ENCODE measurements at places on chromosomes 1 and 21. TPM values are rescaled to one million over a fixed set of nuclear protein-coding genes. Genes with fewer than 3 reads are reported as not detected.

GRCh38 chr1:236351875-236352573 is 42.1 kb upstream of the EDARADD start:
- no peak for DNase-seq

DNA sequence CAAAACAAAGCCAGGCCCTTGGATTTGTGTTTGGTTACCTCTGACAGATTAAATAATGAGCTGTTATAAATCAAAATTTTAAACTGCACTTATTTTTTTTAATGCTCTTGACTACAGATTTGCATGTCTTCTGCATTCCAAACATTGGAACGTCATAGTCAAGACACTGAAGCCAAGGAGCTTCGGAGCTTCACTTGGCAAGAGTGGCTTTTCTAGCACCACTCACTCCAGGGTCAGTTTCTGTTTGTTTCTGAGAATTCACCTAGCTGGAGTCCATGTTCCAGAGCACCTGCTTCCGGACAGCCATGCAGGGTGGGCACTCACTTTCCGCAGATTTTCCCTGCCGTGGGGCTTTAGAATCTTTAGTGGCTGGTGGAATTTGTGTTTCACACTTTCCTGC is 202.9 kb downstream of the ZP4 start:
- no peak for DNase-seq

DNA sequence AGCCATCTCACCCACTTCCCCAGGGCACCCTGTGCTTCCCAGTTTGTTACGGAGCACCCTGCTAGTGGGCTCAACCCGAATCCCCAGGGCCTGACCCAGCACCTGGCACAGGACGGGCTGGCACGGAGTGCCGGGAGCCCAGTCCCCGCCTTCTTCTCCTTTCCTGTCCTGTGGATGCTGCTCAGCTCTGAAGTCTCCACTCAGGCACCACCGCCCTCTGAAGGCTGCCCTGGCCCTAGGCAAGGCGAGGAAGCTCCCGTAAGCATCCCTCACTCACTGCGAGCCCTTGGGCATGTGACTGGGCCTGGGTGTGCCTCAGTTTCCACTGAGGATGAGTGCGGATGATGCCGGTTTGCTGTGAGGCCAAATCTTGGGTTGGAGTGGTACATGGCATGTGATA is 21.8 kb downstream of the SLC1A7 start:
- DNase-seq, result no peak

DNA sequence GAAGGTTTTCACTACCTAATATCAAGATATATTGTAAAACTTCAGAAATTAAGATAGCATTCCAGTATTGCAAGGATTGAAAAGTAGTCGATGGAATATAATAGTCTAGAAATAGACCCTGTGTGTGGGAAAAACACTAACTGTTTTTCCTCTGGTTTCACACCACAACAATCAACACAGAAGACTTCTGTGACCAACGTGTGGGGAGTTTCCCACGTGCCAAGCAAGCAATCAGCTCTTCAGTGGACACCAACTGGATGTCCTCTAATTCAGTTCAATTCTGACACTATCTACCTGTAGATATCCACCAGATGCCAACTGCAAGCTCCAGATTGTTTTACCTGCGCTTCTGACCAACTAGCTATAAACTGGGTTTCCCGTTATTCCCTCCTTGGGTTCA is 12.1 kb downstream of the CD244 start:
- no peak for DNase-seq

- no peak for DNase-seq
Observed at GRCh38 chr21:35314857-35315582, 265.9 kb upstream of the RUNX1 start.

GRCh38 chr1:101520302-101520701 is 283.5 kb downstream of the S1PR1 start:
- DNase-seq, result no peak

DNA sequence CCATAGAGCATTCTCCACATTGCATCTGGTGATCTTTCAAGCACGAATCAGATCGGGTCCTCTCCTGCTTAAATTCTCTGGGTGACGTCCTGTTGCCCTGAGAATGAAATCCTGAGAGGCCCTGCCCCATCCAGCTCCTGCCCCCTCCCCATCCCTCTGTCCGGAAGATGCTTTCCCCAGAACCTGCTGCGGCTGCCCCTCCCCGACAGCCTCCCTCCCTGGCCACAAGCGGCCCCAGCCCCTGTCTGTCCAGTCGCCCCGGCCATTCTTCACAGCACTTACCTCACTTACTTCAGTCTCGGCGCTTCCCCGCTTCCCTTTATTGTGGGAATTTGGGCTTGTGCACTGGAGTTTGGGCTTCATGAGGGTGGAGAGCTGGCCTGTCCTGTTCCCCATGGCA is 40.3 kb downstream of the TAS1R2 start:
- DNase-seq, result no peak

GRCh38 chr1:116390195-116390594 is 17.2 kb downstream of the ATP1A1 start:
- DNase-seq, result no peak

GRCh38 chr1:3590951-3591865 is 20.1 kb downstream of the MEGF6 start:
- no peak for DNase-seq

DNA sequence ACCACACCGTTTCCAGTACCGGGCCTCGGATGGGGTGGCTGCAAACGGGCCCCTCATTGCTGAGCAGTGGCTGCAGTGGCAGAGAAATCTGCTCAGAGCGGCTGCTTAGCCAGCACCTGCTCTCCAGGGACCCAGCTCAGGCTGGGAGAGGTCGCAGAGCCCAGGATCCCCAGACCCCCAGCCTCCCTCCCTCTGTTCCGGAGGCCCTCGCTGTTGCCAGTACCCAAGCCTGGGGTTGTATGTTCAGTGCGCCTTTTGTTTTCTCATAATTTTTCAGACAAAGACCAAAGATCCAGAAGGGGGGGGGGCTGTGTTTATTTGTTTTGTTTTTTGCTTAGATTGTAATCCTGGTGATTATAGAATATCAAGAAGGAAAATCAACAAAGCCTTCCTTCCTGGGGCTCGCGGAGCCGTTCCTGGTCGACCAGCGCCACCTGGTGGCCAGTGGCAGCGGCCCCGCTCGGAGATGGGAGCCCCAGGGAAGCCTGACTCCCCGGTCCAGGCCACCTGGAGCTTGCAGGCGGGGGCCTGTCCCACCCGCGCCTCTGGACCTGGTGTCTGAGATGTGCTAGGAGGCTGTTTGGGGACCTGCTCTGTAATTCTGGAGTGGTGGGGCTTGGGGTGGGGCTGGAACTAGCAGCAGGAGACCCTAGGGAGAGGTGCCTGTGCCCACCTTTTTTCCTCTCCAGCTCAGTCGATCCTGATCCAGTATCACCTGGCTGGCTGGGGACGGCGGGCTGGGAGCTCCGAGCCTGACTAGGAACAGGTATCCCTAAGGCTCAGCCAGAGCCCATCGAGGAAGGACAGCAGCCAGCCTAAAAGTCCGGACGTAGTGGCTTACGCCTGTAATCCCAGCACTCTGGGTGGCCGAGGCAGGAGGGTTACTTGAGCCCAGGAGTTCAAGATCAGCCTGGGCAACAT is 123.9 kb upstream of the VAMP3 start:
- DNase-seq, result no peak

- DNase-seq, result no peak
Observed at GRCh38 chr1:243465738-243466137, 209.9 kb downstream of the SDCCAG8 start.

GRCh38 chr1:109886827-109887226 is 23.8 kb upstream of the CSF1 start:
- no peak for DNase-seq

- DNase-seq, result no peak
Observed at GRCh38 chr21:25688275-25689155, 46.2 kb downstream of the ATP5PF start.

GRCh38 chr1:231626951-231627614 is 493 bp downstream of the DISC1 start:
- no peak for DNase-seq

DNA sequence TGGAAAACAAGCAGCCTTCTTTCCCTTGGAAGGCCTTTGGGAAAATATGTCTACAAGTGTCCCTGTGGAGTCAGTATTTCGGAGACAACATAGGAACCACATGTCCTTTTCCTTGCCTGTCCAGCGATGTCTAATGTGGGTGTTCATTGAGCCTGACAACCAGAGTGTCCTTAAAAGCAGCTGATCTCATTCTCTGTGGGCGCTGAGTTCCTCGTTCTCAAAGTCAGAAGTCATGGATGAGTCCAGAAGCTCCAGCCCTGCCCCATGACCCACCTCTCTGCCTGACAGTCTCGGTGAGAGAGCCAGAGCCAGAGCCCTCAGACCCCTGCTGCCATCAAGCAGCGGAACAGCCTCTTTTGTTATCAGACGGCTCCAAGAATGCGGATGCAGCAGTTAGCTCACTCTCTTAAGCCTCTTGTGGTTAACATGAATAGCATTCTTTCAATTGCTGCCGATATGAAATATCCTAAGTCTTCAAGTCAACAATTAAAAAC is 329.2 kb downstream of the TGFB2 start:
- no peak for DNase-seq

DNA sequence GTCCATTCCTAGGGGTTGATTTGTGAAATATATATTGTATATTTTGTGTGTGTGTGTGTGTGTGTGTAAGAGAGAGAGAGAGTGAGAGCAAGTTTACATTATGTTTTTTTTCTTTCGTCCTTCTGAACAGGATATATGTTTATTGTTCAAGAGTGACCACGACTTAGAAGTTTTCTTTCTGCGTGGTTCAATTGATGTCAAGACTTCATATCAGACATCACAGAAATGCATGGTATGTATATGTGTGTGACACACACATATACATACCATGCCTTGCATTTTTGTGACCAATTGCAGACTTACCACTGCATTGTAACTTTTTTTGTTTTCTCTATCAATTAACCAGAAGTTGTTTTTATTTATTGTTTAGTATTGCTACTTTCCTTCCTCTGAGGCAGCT is 2.5 kb downstream of the RASAL2 start:
- DNase-seq, result no peak

- DNase-seq, result no peak
Observed at GRCh38 chr1:56868761-56869160, 14.2 kb downstream of the C8A start.

- no peak for DNase-seq
Observed at GRCh38 chr1:93504247-93505033, 56.5 kb downstream of the FNBP1L start.

- DNase-seq, result no peak
Observed at GRCh38 chr21:44846224-44846484, 27.3 kb downstream of the PTTG1IP start.

GRCh38 chr21:43020177-43020576 is 45.8 kb downstream of the PKNOX1 start:
- no peak for DNase-seq

- no peak for DNase-seq
Observed at GRCh38 chr1:153260585-153261280, 1.2 kb downstream of the LORICRIN start.

DNA sequence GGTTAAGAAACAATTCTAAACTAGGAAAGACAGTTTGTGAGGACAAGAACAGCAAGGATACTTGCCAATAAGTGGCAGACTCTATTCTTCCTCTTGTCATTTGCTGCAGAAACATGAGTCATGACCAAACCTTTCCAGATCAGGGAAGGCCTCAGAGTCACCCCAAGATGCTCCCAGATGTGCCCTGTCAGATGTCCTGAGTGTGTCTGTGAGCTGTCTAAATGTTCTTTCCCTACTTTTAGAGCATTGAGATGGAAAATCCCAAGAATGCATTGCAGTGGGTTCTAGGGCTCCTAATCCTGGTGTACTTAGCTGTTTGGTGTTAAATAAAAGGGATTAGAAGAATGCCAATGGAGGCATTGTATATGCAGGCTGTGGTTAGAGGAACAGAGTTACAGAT is 57.5 kb upstream of the KIAA0040 start:
- DNase-seq, result no peak

GRCh38 chr1:78143152-78143551 is 97.4 kb downstream of the GIPC2 start:
- DNase-seq, result no peak

The ARTN gene
- polyA plus RNA-seq, result 1.2 TPM

The NOS1AP gene
- polyA plus RNA-seq, result 9.0 TPM

The ITLN2 gene
- polyA plus RNA-seq, result not detected

The SYT14 gene
- 0.37 TPM for polyA plus RNA-seq

The OLIG2 gene
- not detected for polyA plus RNA-seq

The SLC5A9 gene
- polyA plus RNA-seq, result 13.4 TPM

The TNFRSF1B gene
- 5.9 TPM for polyA plus RNA-seq

The WDR4 gene
- 14.7 TPM for polyA plus RNA-seq

The AGMAT gene
- 35.8 TPM for polyA plus RNA-seq

The GLUL gene
- 316 TPM for polyA plus RNA-seq
